ENCODE measurements at places on chromosomes 7 and 10.

DNA sequence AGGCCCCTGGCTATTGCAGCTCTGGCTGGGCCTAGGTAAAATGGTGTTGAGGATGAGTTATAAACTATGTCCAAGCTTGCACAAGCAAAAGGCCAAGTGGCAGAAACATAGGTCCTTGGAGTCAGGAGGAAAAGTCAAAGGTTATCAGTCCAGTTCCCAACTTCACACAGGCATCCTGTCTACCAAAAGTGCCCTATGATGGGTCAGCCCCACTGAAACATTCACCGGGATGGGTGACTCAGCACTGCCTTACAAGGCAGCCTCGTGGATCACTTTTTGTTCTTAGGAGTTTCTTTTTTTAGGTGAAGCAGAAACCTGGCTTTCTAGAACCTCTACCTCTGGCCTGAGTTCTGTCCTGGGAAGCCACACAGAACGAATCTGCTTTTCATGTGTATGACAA is 158.8 kb upstream of the LYZL2 start:
- H3K4me1 ChIP-seq: peaks cover 17% of the 10 kb centered on the region
- DNase-seq: no peak
- H3K27me3 ChIP-seq: peaks cover 10% of the 10 kb centered on the region
- no peaks in the 10 kb centered on the region for H3K36me3 ChIP-seq

- no peak overlapping the region for H3K27ac ChIP-seq
- H3K36me3 ChIP-seq: no peaks in the 10 kb centered on the region
- no peak overlapping the region for H3K4me3 ChIP-seq
- DNase-seq: no peak
Measured at GRCh38 chr10:54880996-54881395, 80.0 kb upstream of the PCDH15 start.

- no peaks in the 10 kb centered on the region for H3K27me3 ChIP-seq
- no peak overlapping the region for H3K4me3 ChIP-seq
- DNase-seq: no peak
- no peaks in the 10 kb centered on the region for H3K4me1 ChIP-seq
Measured at GRCh38 chr7:85341121-85341520, 154.3 kb upstream of the SEMA3D start.

- H3K4me3 ChIP-seq: no peak overlapping the region
- no peaks in the 10 kb centered on the region for H3K4me1 ChIP-seq
- no peak for DNase-seq
- H3K27ac ChIP-seq: no peak overlapping the region
- peaks cover 5% of the 10 kb centered on the region for H3K27me3 ChIP-seq
Measured at GRCh38 chr10:34838366-34838900, 23.3 kb upstream of the PARD3 start.

DNA sequence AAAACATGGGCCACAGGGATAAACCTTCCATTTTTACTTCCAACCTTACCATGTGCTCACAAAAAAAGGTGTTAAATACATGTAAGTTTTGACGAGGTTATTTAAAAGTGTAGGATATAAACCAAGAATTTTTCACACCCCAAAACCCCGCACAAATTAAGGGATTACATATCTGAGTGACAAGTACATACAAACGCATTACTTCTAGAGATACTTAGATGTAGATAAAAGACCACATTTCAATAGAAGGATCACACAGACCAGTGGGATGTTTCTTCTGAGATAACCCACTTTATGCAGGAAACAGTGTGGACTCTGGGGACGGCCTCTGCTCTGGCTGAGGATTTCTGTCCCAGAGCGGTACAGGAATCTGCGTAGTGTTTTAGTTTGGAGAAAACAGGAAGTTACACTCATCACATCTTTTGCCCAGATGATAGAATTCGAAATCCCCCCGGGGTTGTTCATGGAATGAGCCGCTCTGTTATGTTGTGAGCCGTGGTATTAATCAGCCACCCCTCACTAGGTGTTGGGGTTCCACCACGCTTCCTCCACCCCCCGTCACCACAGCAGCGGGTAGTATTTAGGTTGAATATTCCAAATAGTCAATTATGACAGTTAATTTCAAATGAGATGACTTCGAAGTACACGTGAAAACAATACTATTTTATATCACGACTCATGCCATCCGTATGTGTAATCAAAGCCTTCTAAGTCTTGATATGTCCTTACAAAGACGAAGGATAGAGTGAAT is 1.3 kb upstream of the CUL1 start:
- H3K4me1 ChIP-seq: peaks cover 43% of the 10 kb centered on the region
- H3K36me3 ChIP-seq: peaks cover 7% of the 10 kb centered on the region
- peak overlapping the region; percentile 97 for H3K4me3 ChIP-seq
- peak overlapping the region; percentile 20 for H3K27ac ChIP-seq
- H3K27me3 ChIP-seq: no peaks in the 10 kb centered on the region
